ENCODE measurements at places on chromosomes 4 and X.

DNA sequence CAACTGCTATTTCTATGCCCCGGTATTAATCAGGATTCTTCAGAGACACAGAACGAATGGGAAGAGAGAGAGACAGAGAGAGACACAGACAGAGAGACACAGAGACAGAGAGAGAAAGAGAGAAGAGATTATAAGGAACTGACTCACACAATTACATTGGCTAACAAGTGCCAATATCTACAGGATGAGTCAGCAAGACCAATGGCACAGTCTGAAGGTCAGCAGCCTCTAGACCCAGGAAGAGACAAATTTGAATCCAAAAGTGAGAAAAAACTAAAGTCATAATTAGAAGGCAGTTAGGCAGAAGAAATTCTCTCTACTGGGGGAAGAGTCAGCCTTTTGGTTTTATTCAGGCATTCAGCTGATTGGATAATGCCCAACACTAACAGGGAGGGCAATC, 187.3 kb downstream of the MAB21L2 start:
- peak; percentile 73 for DNase-seq

GRCh38 chr4:69717778-69718177, 42.6 kb downstream of the SULT1B1 start:
- no peak for DNase-seq

DNA sequence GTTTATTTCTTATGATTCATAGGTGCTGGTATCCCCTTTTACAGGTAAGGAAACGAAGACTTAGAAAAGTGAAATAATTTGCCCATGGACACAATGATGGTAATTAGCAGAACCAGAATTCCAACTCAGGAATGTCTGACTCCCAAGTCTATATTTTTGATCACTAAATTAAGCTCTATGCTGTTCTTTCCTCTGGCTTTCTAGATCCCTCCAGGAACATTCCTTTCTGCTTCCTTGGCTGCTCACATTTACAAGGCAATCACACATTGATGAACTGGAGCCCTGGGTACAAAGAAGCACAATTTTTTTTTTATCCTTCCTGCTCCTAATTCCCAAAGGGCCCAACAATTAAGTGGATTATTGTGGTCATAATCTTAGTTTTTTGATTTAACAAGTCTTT, 7.0 kb upstream of the CDKN2AIP start:
- no peak for DNase-seq

- DNase-seq, result no peak
These were observed 123.3 kb downstream of the KDM6A start for GRCh38 chrX:44996277-44996676.

- DNase-seq, result peak; percentile 27
These were observed 16.4 kb downstream of the TMEM154 start for GRCh38 chr4:152663203-152664066.

DNA sequence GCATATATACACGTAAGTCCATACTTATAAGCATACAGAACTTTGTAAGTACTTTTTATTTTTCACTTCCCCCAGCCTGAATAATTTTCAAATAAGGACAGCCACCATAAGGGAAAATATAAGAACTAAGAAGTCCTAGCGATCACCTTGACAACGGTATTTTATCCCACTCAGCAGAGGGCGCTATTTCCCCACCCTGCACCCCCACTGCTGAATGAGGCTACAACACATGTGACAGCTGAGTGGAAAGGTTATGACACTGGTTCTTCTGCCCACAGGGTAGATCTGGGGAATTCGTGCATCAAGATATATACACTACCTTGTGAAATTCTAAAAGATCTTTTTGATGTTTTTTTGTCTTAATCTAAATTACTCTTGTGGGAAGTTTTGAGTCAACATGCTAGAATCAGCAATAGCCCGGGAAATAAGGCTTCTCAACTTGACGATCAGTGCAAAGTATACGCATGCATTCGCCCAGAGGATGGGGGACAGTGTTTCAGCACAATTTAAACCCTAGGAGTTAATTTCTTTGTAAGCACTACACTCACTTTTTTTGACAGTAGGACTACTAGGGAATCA, 151.5 kb downstream of the CORIN start:
- peak; percentile 37 for DNase-seq

DNA sequence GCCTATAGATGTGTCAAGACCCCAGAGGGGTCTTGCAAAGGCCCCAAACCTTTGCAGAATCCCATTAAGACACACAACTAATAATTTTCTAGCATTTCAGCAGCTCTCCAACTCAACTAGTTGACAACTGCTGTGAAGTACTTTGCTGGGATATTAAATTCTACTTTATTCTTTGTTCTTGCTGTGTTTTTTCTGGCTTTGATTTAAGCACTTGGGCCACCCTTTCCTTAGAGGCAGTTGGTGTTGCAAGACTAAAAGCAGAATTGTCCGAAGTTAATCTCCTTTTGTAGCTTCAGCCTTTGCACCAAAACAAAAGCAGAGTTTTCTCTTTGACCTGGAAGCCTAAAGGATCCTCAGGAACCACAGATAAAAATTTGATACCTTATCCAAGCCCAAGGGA, 353.1 kb upstream of the CLNK start:
- no peak for DNase-seq

GRCh38 chr4:21768349-21769310, 179.9 kb downstream of the KCNIP4 start:
- DNase-seq, result peak; percentile 37

GRCh38 chr4:2302387-2303119, 40.6 kb upstream of the MXD4 start:
- DNase-seq, result no peak

GRCh38 chrX:39823424-39823823, 274.3 kb downstream of the BCOR start:
- no peak for DNase-seq

GRCh38 chr4:189792924-189793618, 147.6 kb upstream of the FRG1 start:
- peak; percentile 4 for DNase-seq

DNA sequence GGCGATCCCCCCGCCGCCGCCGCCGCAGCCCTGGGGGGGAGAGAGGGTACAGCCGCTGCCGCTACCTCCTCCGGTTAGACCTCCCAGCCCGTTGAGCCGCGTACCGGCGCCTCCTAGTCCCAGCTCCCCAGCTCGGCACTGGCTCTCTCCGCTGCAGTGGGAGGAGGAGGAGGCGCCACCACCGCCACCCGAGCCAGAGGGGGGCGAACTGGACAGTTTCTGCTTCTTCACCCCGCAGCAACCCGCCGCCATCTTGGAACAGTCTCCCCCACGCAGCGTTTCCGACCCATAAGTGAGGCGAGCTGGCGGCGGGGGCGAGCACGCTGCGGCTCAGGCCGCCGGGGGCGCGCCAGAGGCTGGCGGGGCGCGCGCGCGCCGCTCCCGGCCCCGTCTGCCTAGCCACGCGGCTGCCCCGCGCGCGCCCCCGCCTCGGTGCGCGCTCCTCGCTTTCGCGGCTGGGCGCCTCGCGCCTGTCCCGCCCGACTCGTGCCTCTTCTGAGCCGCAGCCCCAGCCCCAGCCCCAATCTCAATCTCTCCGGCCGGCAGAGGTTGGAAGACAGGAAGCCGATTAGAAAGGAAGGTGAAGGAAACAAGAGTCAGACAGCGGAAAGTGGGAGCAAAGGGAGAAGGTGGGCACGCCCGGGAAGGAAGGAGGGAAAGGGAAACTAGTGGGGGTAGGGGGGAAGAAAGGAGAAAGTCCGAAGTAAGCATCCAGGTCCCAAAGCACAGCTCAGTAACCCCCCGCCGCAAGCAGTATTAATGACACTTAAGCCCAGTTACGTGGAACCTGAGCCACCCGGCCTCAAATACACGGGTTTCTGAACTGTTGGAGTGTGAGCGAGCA, at the start of gene AMMECR1:
AMMECR1 (minus strand) TSS at position 266 of the 844 bp plus-strand sequence; CDS start at position 252, 14 bp downstream.
- DNase-seq, result peak; percentile 81

GRCh38 chrX:150680974-150681373, 12.2 kb upstream of the MTMR1 start:
- DNase-seq, result peak; percentile 10

DNA sequence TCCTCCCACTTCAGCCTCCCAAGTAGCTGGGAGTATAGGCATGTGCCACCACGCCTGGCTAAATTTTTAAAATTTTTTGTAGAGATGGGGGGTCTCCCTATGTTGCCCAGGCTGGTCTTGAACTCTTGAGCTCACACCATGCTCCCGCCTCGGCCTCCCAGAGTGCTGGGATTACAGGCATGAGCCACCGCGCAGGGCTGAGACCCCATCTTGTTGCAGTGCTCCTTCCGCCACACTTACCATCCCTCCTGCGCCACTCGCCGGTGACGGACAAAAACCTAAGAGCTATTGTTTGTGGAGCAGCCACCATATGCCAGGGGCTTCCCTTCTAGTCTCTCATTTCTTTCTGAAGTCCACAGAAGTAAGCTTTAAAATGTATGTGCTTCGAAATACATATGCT, 34.5 kb downstream of the NSG1 start:
- DNase-seq, result no peak

Data from fibroblast of gingiva (primary cell).